Non-pigmented ciliary epithelial cell (primary cell): ENCODE measurements at places on chromosomes 12 and 14.

- DNase-seq = peak; percentile 4
Measured at GRCh38 chr12:38328306-38328895, 11.8 kb downstream of the ALG10B start.

DNA sequence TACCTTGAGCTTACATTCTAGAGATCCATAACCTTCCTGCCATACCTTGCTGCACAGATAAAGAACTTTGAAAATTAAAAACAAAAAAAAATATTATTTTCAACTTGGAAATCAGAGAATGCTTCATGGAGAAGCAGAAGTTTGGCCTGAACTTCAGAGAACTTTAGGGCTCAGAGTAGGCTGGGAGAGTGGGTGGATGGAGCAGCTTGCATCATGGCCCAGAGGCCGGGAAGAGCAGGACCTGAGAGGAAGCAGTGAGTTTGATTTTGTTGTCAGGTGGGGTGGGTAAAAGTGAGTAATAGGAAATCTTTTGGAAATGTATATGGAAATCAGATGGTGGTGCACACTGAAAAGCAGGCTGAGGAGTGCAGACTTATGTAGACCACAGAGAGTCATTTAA lies 228.5 kb upstream of the KRR1 start:
- DNase-seq = no peak

DNA sequence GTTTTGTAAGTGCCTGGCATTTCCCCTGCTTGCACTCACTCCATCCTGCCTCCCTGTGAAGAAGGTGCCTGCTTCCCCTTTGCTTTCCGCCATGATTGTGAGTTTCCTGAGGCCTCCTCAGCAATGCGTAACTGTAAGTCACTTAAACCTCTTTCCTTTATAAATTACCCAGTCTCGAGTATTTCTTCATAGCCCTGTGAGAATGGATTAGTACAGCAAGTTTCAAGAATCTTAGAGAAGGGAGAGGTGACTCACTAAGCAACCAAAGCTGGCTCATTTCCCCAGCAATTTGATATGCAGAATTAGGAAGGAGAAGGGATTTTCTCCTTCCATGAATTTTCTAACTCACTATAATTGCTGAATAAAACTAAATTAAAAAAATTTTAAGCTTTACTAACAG lies 251.0 kb upstream of the FOXG1 start:
- peak; percentile 32 for DNase-seq

- no peak for DNase-seq
Measured at GRCh38 chr14:51070726-51071125, 24.2 kb downstream of the TRIM9 start.

DNA sequence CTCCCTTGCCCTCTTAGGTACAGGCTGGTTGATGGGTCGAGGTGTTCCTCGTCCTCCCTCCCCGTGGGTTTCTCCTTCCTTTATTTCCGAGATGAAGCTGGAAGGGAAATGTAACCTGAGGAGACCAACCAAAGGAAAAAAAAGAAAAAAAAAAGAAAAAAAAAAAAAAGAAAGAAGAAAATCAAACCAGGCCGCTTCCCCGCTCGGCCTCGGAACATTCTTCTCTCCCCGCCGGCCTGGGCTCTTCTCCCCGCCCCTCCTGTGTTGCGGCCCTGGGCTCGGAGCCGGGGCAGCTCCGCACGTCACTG lies 1.6 kb upstream of the NFATC4 start:
- DNase-seq = no peak

GRCh38 chr14:78618368-78618767 lies 448.2 kb downstream of the NRXN3 start:
- no peak for DNase-seq

DNA sequence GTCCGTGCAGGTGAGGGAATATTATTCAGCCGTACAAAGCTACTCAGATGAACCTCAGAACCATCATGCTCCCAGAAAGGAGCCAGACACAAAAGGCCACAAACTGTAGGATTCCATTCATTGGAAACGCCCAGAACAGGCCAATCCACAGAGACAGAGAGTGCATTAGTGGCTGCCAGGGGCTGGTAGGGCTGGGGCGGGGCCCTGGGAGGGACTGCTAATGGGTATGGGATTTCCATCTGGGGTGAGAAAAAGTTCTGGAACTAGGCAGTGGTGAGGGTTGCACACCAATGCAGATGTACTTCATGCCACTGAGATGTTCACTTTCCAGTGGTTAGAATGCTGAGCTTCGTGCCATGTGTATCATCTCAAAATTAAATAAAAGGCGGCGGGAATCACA lies 101.1 kb downstream of the RFLNA start:
- DNase-seq = no peak

DNA sequence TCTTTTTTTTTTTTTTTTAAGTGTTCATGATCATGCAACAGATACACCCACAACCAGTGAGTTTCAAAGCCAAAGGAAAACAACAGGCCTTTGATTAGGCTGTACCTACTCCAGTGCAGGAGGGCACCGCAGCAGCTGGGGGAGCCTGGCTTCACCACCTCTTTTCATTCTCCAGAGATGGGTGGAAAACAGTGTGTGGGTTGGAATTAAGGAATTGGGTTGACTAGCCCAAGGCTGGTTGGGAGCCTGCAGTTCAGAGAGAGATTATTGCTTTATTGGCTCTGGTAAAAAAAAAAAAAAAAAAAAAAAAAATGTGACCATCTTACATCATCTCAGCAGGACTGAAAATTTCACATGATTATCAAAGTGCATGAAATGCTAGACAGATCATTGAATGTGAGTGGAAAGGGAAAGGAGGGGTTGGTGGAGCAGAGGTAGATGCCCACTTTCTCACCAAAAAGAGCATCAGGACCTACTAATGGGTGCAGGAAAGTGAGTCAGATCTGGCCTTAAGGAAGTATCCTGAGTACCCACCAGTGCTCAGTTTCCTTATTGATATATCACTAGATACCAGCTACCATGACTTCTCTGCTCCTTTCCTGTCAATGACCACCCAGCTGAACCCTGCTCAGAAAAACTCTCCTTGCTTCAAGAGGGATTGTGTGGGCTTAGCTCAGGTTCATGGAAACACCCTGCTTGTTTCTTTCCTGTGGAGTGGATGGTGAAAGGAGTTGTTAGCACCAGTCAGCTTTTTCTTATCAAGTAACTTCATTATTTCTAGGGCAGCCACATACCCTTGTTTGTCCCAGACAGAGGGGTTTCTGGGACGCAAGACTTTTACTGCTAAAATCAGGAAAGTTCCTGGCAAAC lies 54.8 kb upstream of the DYRK2 start:
- no peak for DNase-seq

- DNase-seq = no peak
Measured at GRCh38 chr14:54562334-54562733, 4.6 kb upstream of the SAMD4A start.

DNA sequence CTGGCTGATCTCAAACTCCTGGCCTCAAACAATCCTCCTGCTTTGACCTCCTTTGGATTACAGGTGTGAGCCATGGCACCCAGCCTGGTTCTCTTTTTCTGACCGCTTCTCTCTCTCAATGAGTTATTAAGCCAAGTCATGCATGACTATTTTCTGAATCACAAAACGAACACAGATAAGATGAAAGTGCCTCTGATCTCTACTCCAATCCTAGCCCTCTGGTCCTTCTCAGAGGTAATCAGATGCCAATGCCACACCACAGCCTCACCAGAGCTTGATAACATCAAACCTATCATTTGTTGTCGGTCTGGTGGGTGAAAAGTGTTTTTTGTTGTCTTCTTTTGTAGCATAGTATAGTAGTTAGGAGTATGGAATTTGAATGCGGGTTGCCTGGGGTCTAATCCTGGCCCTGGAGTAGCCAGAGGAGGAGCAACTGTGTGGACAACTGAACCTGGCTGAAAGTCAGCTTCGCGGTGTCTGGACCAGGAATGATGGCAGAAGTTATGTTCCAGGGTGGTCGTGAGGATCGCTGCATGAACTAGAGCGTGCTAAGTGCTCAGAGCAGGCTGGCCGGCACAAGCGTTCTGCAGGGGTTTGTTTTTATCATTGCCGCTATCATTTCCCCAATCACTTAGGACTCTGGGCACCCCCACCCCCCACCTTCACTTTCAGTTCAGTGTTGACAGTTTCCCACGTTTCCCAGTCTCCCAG lies 77.9 kb downstream of the SPRING1 start:
- peak; percentile 19 for DNase-seq

DNA sequence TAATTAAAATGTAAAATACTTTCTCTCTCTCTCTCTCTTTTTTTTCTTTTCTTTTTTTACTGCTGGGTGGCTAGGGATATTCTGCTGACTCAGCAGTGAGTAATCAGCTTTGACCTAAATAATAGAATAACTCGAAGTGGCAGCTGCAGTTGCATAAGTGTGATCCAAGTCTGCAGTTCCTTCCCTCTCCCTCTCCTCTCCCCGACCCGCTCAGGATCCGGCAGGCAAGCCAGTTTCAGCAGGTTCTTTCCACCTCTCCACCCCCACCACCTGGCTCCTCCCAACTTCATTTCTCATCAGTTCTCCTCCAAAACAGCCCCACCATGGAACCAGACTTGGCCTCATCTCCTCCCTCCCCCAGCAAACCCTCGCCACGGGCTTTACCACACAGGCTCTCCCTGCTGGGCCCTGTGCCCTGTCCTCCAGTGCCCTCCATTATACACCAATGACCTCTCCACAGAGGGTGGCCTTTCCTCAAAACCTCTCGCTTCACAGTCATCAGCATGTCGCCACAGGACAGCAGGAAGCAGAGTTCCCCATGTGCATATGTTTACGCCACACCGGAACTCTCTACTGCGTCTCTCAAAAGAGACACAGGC lies 22.4 kb downstream of the SLC7A8 start:
- DNase-seq = peak; percentile 73

DNA sequence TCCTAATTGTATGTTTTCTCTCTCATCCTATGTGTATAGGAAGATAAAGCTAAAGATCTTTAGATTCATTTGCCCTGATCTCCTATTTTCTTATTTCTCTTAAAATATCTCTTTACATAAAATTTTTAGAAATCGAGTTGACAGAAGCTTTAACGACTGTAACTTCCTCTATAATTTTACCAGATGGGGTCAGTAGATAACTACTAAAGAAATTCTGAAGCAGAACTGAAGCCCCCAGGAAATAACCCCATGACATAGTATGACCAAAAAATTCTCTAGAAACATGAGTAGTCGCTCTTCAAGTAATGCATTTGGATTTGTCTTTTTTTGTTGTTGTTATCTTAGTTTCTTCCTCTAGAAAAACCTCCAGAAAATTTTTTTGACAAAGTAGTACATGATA lies 288.0 kb downstream of the ERC1 start:
- DNase-seq = no peak

DNA sequence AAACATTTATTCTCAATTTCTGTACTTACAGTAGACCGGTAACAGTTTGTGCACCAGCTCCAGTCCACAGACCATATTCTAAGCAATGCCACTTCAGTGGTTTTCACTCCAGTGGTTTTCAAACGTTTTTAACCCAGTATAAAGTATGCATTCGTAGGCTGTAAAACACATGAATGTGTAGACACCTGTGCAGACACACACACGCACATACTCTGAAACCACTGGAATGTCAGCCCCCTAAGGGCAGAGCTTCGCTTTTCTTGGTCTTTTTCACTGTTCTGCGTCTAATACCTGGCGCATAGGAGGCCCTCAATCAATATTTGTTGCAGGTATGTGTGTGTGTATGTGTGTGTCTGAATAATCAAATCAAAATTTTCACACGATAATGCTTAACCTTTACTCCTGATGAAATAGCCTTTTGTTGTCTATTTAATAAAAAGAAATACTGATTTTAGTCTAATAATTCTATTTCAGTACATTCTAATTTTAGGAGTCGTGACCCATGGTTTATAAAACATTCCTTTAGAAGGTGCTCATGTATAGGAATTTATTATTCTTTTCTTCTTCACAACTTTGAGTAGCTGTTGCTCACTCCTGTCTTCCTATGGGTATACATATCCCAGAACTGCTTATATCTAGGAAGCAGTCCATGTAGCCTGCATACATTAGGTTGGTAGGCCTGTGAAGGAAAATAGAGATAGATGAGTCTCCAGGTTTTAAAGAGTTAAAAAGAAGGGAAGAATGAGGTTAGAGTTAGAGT lies 73.6 kb upstream of the REP15 start:
- no peak for DNase-seq

DNA sequence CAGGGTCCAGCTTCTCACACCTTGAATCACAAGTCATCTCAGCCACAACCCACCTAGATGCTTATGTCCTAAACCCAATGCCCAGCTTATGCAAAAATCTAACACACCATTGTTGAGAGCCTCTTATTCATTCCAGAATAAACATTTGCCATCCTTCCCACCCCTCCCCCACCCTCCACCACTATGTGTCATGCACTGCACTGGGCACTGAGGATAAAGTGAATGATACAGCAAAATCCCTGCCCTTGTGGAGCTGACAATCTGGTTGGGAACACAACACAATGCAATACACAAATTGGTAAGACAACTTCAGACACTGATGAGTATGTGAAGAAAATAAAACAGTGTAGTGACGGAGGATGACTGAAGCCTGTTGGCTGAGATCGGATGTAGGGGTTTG lies 1.4 kb upstream of the GLTP start:
- no peak for DNase-seq

DNA sequence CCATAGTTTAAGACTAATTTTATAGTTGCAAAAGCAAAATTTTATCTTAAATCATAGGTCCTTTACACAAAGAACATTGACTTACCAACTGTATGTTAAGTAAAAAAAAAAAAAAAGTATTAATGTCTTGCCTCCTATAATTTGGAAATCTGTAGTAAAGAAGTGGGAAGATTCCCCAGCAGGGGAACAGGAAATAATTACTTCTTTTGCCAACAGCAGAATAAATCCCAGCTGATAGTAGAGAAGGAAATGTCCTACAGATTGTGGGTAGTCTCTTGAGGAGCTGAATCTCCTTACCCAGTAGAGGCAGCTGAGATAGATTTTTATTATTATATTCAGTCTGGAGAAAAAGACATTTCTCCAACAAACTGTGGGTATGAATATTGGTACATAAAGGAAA lies 193.7 kb downstream of the SLC6A15 start:
- no peak for DNase-seq

DNA sequence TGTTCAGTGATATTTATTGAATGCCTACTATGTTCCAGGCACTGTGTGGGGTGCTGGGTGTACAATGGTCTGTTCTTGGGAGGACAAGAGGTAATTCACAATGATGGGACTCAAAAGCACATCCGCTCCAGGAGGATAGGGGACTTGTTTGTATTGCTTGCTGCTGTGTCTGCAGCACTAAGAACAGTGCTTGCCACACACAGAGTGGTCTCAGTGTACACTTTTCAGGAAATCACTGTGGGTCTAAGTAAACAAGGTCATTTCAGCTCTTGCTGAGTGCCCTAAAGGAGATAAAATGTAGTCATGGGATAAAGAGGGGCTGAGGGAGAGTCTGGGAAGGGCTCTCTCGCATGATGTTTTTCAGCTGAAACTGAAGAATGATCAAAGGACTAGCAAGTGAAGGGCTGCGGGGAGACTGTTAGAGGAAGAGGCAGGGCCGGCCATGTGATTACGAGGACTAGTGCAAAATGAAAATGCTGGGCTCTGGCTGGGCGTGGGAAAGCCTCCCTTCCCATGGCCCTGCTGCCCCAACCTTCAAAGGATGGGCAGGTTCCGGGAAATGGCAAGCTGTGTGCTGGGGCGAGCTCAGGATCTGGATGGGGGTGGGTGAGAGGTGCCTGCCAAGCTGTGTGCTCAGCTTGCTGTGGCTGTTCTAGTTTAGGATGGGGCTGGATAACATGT lies 39.1 kb downstream of the ADCK1 start:
- no peak for DNase-seq
